ENCODE measurements at places on chromosomes 13 and 19.

DNA sequence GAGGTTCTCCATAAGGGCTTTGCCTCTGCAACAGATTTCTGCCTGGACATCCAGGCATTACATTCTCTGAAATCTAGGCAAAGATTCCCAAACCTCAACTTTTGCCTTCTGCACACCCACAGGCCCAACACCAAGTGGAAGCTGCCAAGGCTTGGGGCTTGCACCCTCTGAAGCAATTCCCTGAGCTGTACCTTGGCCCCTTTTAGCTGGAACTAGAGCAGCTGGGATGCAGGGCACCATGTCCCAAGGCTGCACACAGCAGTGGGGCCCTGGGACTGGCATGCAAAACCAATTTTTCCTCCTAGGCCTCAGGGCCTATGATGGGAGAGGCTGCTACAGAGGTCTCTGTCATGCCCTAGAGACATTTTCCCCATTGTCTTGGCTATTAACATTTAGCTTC lies 943.2 kb downstream of the PCDH17 start:
- H3K27me3 ChIP-seq, result no peaks in the 10 kb centered on the region
- DNase-seq, result no peak
- H3K4me1 ChIP-seq, result no peaks in the 10 kb centered on the region
- no peak overlapping the region for H3K4me3 ChIP-seq

- peak; percentile 61 for DNase-seq
- H3K27ac ChIP-seq, result peak overlapping the region; percentile 16
- H3K27me3 ChIP-seq, result no peaks in the 10 kb centered on the region
- no peaks in the 10 kb centered on the region for H3K36me3 ChIP-seq
- peaks cover 59% of the 10 kb centered on the region for H3K4me1 ChIP-seq
Observed at GRCh38 chr19:1851654-1852580, 3.6 kb upstream of the REXO1 start.

- H3K27me3 ChIP-seq, result no peaks in the 10 kb centered on the region
- H3K27ac ChIP-seq, result no peak overlapping the region
Observed at GRCh38 chr13:40178130-40178529, 488.3 kb downstream of the FOXO1 start.

DNA sequence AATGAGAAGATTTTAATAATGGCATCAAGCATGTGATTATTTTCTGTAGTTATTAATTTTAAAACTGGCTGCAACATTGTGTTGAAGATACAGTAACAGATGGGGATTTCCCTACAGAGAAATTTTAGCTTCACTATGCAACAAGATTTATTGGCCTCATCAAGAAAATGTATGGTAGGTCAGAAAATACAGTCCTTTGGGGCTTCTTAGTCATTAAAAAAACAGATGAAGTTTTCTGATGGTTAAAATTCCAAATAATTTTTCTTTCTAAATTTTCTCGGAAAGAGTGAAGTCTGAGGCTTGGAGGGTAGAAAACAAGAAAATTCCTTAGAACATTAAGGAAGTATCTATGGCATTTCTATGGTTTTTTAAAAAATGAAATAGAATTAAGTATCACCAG lies 1790.8 kb upstream of the PCDH20 start:
- no peaks in the 10 kb centered on the region for H3K27me3 ChIP-seq
- no peaks in the 10 kb centered on the region for H3K36me3 ChIP-seq
- no peak for DNase-seq
- no peak overlapping the region for H3K27ac ChIP-seq
- H3K4me3 ChIP-seq, result no peak overlapping the region
- no peaks in the 10 kb centered on the region for H3K4me1 ChIP-seq
